ENCODE measurements at places on chromosomes 6 and 20. TPM values are rescaled to one million over a fixed set of nuclear protein-coding genes. Genes with fewer than 3 reads are reported as not detected.

TMC2 gene
- not detected for total RNA-seq

IRAK1BP1 gene
- 3.2 TPM for total RNA-seq

PRRT1 gene
- not detected for total RNA-seq

YWHAB gene
- 122 TPM for total RNA-seq

RIMS4 gene
- not detected for total RNA-seq

SMLR1 gene
- not detected for total RNA-seq

CLPSL1 gene
- total RNA-seq = not detected

ACTL10 gene
- 2.3 TPM for total RNA-seq

ZBP1 gene
- total RNA-seq = not detected

KHDC1L gene
- total RNA-seq = not detected

BMP5 gene
- total RNA-seq = not detected

PLCB4 gene
- not detected for total RNA-seq

TCF19 gene
- total RNA-seq = 34.0 TPM

BPIFB6 gene
- not detected for total RNA-seq

KCNK16 gene
- not detected for total RNA-seq

SPATA2 gene
- 3.0 TPM for total RNA-seq

ADISSP gene
- total RNA-seq = 68.9 TPM

TCF21 gene
- total RNA-seq = 0.58 TPM

PPT2 gene
- total RNA-seq = 13.5 TPM

SIRPA gene
- 10.4 TPM for total RNA-seq

BTNL2 gene
- not detected for total RNA-seq

FGD2 gene
- not detected for total RNA-seq

TAAR1 gene
- not detected for total RNA-seq

AIF1 gene
- total RNA-seq = not detected

PDYN gene
- total RNA-seq = not detected

TNFRSF6B gene
- 261 TPM for total RNA-seq

NOTCH4 gene
- total RNA-seq = 1.4 TPM

MRAP2 gene
- not detected for total RNA-seq
